ENCODE measurements at places on chromosomes 3 and 15.

GRCh38 chr3:69126999-69127398 is 4.6 kb upstream of the LMOD3 start:
- no peak for DNase-seq

DNA sequence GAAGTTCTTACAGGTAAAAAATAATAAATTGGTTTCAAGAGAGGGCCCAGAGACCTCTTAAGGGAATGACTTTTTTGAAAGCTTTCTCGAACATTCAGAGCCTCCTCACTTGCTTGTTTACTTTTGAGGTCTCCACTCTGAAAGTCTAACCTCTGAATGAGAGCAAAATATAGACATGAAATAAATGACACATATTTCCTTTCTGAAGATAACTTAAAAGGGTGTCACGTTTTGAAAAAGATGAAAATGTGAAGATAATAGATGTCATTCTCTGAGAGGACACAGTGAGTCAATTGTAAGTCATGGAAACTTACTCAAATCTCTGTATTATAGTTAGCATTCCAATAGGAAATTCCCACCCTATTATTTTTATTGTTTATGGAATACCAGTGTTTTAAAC is 44.6 kb downstream of the HACD2 start:
- no peak for DNase-seq

GRCh38 chr3:5112043-5112442 is 10.0 kb upstream of the ARL8B start:
- no peak for DNase-seq

DNA sequence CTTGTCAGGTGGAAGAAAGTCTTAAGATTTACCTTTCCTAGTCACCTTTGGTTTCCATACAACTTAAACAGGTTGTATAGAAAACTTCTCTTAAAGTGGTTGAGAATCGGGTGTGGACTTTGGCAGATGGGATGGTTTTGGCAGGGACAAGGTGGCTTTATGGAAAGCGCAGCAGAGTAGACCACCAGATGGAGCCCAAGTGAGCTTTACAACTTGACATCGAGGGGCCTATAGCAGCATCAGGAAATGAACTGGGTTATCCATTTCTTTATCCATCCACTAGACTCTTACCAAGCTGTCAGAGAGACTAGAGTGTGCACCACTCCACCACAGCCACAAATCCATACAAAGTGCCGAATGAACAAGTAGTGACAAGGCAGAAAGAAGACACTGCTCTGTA is 85.3 kb upstream of the MBNL1 start:
- no peak for DNase-seq

DNA sequence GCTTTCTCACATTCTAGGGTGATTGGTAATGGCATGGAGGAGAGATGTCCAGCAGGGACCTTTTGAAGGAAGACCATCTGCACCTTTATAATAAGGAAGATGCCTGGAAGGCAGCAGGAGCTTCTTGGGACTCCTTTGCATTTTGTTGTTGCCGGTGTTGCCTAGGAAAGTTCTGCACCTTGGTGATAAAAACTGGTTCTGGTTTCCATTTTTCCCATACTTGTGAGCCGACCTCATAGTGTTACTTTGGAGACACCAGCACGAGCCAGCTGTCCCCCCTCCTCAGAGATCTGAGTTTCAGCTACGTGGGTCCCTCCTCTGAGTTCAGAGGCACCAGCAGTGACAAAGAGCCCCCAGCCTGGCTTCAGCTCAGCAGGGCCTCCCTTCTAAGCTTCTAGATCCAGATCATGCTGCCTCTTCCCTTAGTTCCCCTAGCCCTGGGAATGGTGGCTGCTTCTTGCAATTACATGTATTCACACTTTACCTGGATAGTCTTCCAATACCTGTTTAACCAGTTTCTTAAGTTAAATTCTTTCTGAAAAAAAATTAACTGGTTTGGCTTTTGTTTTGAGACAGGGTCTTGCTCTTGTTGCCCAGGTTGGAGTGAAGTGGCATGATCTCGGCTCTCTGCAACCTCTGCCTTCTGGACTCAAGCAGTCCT is 18.0 kb upstream of the FSTL1 start:
- no peak for DNase-seq

- DNase-seq: no peak
Observed at GRCh38 chr15:43748376-43748775, 2.1 kb downstream of the PDIA3 start.

DNA sequence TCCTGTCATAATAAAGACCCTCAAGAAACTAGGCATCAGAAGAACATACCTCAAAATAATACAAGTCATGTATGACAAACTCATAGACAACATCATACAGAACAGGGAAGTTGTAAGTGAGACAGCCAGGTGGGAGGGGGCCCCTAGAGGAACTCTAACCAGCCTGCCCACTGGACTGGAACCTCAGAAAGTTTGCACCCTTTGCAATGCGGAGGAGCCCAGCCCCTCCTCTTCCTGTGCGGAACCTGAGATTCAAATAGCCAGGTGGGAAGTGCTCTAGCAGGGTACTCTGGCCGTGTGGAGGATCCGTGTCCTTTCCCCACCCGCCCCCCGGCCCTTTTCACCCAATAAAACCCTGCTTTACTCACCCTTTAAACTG is 387.0 kb upstream of the CBLB start:
- no peak for DNase-seq

GRCh38 chr3:105349684-105350387 is 16.9 kb upstream of the ALCAM start:
- DNase-seq: no peak

DNA sequence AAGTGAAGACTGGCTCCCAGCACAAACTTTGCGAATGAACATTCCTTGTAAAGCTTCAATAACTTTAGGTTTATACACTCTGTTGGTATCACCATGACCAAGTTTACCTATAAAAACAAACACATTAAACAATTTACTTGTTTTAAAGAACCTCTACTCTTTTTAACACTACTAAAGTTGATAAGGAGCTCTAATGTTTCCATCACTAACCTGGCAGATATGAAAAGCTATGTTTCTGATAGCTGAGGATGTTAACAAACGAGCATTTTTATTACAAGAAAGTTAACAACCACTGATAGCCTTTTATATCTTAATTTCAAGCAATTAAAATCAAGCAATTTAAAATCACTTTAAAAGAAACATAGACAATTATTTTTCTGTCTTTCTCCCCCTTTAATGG is 80.8 kb downstream of the HERC1 start:
- no peak for DNase-seq

Measured in NCI-H748 treated with DMSO at 0.1 percent for 48 hours (cell line).